ENCODE measurements at places on chromosomes 1 and 21. TPM values are rescaled to one million over a fixed set of nuclear protein-coding genes. Genes with fewer than 3 reads are reported as not detected.
A peak's percentile ranks its signal among the peaks of the same experiment; 100 is the strongest.

- H3K4me1 ChIP-seq: peaks cover 12% of the 10 kb centered on the region
- H3K27me3 ChIP-seq: no peaks in the 10 kb centered on the region
- peak overlapping the region; percentile 88 for H3K27ac ChIP-seq
- no peaks in the 10 kb centered on the region for H3K36me3 ChIP-seq
- DNase-seq: peak; percentile 60
Observed at GRCh38 chr1:229229137-229229720, 41.7 kb upstream of the RAB4A start.

The IL12RB2 gene
- 1.6 TPM for total RNA-seq

GRCh38 chr1:5947071-5947821 is 45.0 kb downstream of the NPHP4 start:
- DNase-seq: no peak
- H3K27me3 ChIP-seq: no peaks in the 10 kb centered on the region
- H3K36me3 ChIP-seq: no peaks in the 10 kb centered on the region
- H3K4me3 ChIP-seq: no peak overlapping the region
- no peaks in the 10 kb centered on the region for H3K4me1 ChIP-seq

The GBP1 gene
- total RNA-seq: 9.1 TPM

The LCE1E gene
- total RNA-seq: not detected

GRCh38 chr1:228850141-228851100 is 115.1 kb downstream of the RHOU start:
- no peak overlapping the region for H3K4me3 ChIP-seq
- no peak for DNase-seq
- H3K27me3 ChIP-seq: no peaks in the 10 kb centered on the region
- no peaks in the 10 kb centered on the region for H3K4me1 ChIP-seq
- no peak overlapping the region for H3K27ac ChIP-seq

DNA sequence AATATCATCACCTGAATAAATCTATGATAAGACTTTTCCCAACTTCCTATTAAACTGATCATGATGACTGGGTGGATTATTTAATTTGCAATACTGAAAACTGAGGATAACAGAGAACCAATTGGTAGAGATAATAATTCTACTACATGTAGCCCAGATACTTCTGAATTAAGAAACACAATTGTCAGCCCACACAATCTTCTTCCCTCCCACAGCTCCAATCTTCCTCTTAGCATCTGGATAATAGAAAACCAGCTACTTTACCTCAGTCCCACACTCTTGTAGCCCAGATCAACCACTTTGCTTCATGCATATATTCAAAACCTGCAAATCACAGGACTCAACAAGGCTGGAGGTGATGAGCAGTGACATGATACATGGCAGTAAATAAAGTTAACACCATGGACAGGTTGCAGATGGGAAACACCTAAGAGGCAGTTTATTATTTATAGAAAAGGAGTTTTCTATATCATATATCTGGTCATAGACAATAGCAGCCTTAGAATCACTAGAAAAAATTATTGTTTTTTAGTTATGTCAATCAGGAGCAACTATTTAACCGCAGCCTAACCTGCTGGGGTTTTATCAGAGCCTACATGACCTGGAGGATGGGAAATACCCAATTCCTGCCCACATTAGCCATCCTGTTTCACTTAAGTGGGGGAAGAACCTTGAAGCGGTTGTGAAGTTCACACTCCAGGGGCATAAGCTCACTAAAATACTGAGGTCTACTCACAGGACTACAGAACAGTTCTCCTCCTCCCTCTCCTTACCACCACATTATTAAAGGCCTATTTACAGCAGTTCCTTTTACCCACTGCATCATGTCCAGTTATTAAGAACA is 16.7 kb downstream of the FRRS1 start:
- H3K4me1 ChIP-seq: no peaks in the 10 kb centered on the region
- H3K27me3 ChIP-seq: no peaks in the 10 kb centered on the region
- no peaks in the 10 kb centered on the region for H3K36me3 ChIP-seq
- DNase-seq: no peak

The NHLH1 gene
- not detected for total RNA-seq

DNA sequence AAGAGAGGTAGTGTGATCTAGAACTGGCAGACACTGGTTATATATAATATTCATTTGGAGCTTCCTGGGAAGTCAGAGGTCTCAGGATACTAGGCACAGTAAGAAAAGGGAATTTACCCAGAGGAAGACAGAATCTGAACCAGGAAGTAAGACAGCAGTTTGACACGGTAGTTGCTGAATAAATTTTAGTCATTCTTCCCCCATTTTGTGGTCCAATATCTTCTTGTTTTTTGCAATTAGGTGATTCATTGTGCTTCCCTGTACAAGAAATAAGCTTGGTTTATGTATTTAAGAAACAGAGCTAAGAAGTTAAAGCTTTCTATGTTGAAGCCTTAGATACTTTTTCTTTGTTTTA is 1.3 kb downstream of the TMEM167B start:
- peak overlapping the region; percentile 80 for H3K4me3 ChIP-seq
- H3K27ac ChIP-seq: peak overlapping the region; percentile 99
- no peaks in the 10 kb centered on the region for H3K36me3 ChIP-seq
- no peaks in the 10 kb centered on the region for H3K27me3 ChIP-seq
- H3K4me1 ChIP-seq: peaks cover 3% of the 10 kb centered on the region

The TRIM67 gene
- total RNA-seq: 0.28 TPM

The BROX gene
- total RNA-seq: 41.8 TPM

The GUCA2B gene
- total RNA-seq: not detected

The TNFRSF4 gene
- 3.0 TPM for total RNA-seq

The PGD gene
- total RNA-seq: 77.1 TPM

The OR2L8 gene
- total RNA-seq: 2.4 TPM

The NR1I3 gene
- not detected for total RNA-seq

The MCOLN3 gene
- total RNA-seq: 0.23 TPM

DNA sequence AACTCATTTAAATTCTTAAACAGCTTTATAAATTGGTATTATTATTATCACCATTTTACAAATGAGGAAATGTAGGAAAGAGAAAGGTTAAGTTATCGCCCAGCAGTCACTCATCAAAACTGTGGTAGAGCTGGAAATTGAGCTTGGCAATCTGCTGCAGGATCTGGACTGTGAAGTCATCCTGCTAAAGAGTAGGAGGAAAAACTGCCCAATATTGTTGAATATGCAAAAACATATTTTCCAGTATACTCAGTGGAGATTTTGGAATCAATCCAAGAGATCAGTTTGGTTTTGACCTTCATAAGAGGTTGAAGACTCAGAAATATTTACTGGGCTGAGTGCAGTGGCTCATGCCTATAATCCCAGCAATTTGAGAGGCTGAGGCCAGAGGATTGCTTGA is 16.9 kb upstream of the RC3H1 start:
- no peaks in the 10 kb centered on the region for H3K36me3 ChIP-seq
- H3K27ac ChIP-seq: no peak overlapping the region
- H3K4me3 ChIP-seq: no peak overlapping the region
- H3K27me3 ChIP-seq: no peaks in the 10 kb centered on the region
- no peaks in the 10 kb centered on the region for H3K4me1 ChIP-seq
- DNase-seq: no peak

- DNase-seq: no peak
- no peak overlapping the region for H3K4me3 ChIP-seq
- no peaks in the 10 kb centered on the region for H3K4me1 ChIP-seq
- peaks cover 2% of the 10 kb centered on the region for H3K27me3 ChIP-seq
- no peak overlapping the region for H3K27ac ChIP-seq
Observed at GRCh38 chr1:1626207-1627141, 5.5 kb upstream of the MMP23B start.

DNA sequence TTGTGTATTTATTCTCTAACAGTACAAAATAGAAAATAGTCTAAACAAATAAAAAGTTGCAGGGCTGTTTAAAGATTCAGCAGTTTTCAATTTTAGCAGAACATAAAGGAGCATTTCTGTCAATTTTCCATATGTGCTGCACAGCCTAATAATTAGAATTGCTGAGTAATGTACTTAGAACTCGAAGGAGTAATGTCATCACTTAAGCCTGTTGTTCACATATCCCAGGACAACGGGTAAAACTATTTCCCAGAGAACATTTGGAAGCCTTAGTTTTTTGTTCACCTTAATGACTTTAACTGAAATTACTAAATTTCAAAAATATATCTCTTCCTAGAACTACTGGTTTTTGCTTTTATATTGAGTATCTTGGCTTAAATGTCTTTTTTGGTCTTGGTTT is 81.6 kb downstream of the ZP4 start:
- H3K4me3 ChIP-seq: no peak overlapping the region
- H3K27ac ChIP-seq: no peak overlapping the region
- no peaks in the 10 kb centered on the region for H3K36me3 ChIP-seq
- no peaks in the 10 kb centered on the region for H3K27me3 ChIP-seq
- H3K4me1 ChIP-seq: no peaks in the 10 kb centered on the region
- DNase-seq: no peak

DNA sequence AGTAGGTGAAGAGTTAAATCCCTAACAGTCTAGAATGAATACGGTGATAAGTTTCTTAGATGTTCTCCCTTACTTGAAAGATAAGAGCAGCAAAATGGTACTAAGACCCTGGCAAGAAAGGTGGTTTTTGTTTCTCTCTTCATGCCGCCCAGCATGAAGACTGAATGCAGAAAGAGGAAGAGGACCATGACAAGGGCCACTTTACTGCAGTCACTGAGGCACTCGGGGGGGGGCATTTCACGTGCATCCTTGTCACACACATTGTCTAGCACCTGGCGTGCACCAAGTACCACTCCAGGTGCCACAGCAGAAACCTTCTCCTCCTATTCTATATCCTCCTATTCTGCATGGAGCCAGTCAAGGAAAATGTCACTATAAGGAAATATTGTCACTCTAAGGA is 222.0 kb downstream of the TOMM20 start:
- no peak overlapping the region for H3K4me3 ChIP-seq
- H3K27me3 ChIP-seq: no peaks in the 10 kb centered on the region
- no peak overlapping the region for H3K27ac ChIP-seq
- no peaks in the 10 kb centered on the region for H3K36me3 ChIP-seq
- H3K4me1 ChIP-seq: no peaks in the 10 kb centered on the region

GRCh38 chr1:91582431-91582921 is 81.8 kb downstream of the CDC7 start:
- peaks cover 7% of the 10 kb centered on the region for H3K4me1 ChIP-seq
- no peaks in the 10 kb centered on the region for H3K36me3 ChIP-seq
- H3K27me3 ChIP-seq: no peaks in the 10 kb centered on the region
- H3K4me3 ChIP-seq: no peak overlapping the region
- DNase-seq: no peak
- H3K27ac ChIP-seq: peak overlapping the region; percentile 58

GRCh38 chr1:74799119-74799657 is 66.2 kb downstream of the TYW3 start:
- H3K27me3 ChIP-seq: peaks cover 2% of the 10 kb centered on the region
- no peaks in the 10 kb centered on the region for H3K4me1 ChIP-seq
- DNase-seq: no peak
- H3K36me3 ChIP-seq: no peaks in the 10 kb centered on the region

DNA sequence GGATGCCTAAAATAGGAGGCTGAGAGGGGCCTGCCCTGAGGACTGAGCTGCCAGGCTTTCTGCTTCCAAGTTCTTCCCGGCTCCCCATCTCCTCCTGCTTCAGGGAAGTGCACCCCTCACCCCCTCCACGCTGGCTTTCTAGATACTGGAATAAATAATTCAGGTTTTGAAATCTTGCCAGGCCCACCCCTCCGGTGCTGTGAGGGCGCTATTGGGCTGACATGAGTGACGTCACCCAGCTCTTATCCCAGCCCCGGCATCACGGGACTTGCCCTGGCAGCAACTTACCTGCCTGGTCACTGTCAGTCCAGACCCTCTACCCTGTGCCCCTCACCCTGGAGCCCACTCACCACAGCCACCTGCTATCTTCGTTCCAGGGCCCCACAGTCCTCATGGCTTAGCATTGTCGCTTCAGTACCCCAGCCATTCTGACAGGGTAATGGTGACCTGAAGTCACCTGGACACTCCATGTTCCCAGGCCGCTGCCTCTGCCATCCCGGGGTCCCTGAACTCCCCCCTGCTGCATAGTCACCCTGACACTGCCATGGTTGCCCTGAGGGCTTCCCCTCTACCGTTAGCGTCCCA is 819 bp upstream of the GPR3 start:
- no peaks in the 10 kb centered on the region for H3K36me3 ChIP-seq
- DNase-seq: peak; percentile 50

DNA sequence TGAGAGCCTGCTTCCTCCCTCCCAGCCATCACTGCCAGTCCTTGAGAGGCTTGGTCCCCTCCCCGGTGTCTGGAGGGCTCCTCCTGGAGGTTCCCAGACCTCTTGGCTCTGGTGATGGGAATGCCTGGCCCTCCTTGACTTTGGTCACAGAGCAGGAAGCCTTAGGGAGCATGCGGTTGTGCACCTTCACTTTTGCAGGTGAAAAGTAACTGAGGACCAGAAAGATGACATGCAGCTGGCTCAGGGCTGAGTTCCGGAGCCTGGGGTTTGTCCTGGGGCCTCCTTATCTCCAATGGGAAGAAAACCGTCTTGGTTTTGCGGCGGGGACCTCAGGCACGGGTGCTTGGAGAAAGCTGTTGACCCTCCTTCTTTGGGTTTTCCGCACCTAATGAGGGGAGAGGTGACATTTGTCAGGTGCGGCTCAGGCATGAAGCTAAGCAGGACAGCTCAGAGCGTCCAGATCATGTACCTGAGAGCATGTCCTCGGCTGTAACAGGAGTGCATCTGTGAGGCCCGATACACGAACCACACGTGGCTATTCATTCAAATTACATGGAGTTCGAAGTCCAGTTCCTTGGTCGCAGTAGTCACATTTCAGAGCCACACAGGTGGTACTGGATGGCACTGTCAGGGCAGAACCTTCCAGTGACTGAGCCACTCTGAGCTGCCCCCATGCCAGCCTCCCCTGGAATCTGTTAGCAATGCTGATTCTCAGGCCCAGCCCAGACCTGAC is 608 bp upstream of the MX2 start:
- no peaks in the 10 kb centered on the region for H3K27me3 ChIP-seq
- peak overlapping the region; percentile 28 for H3K27ac ChIP-seq
- DNase-seq: no peak
- no peaks in the 10 kb centered on the region for H3K4me1 ChIP-seq

All from prostate gland (tissue), 2 donors.